Retina (tissue), 1 donor: ENCODE measurements at places on chromosomes 6 and 20.

- no peak for DNase-seq
Measured at GRCh38 chr6:28983838-28984237, 21.3 kb downstream of the ZNF311 start.

GRCh38 chr6:31568537-31568961 is 3.5 kb upstream of the LTA start:
- DNase-seq = no peak

GRCh38 chr6:139251691-139252390 is 40.0 kb downstream of the TXLNB start:
- DNase-seq = no peak

DNA sequence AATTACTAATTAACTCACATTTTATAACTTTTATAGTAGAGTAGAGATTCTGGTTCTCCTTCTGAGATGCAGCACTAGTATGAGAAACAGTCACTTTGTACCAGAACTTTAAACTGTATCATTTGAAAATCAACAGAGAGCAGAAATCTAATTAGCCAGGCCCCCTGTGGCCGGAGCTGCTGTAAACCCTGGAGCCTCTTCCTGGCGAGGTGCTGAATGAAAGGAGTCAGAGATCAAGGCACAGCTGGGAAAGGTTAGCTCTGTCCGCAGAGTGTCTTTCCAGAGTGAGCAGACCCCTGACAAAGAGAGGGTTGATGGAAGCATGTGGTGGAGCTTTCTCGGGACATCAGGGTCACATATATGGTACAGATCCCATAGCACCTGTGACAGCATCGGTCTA is 703.8 kb downstream of the RFPL4B start:
- DNase-seq = no peak

DNA sequence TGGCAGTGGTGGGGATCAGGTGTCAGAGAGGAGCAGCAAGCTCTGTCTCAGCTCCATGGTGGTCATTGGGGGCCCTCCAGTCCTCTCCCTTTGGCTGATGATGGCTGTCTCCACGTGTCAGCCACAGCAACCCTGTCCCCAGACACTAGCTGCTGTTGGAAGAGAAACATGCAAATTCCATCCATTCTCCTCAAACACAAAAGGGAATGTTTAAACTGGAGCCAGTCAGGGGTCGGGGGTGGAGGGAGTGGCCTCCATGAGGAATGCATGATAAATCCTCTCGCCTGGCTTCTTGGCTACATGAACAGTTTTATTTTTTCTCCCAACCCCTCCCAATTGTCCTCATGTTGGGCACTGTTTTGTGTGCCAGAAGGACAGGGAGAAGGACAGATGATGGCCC is 86.4 kb downstream of the EDN3 start:
- DNase-seq = no peak

GRCh38 chr6:15473741-15474161 is 189.1 kb downstream of the DTNBP1 start:
- DNase-seq = no peak

GRCh38 chr6:32969685-32970412 is 1.5 kb downstream of the BRD2 start:
- peak; percentile 90 for DNase-seq

DNA sequence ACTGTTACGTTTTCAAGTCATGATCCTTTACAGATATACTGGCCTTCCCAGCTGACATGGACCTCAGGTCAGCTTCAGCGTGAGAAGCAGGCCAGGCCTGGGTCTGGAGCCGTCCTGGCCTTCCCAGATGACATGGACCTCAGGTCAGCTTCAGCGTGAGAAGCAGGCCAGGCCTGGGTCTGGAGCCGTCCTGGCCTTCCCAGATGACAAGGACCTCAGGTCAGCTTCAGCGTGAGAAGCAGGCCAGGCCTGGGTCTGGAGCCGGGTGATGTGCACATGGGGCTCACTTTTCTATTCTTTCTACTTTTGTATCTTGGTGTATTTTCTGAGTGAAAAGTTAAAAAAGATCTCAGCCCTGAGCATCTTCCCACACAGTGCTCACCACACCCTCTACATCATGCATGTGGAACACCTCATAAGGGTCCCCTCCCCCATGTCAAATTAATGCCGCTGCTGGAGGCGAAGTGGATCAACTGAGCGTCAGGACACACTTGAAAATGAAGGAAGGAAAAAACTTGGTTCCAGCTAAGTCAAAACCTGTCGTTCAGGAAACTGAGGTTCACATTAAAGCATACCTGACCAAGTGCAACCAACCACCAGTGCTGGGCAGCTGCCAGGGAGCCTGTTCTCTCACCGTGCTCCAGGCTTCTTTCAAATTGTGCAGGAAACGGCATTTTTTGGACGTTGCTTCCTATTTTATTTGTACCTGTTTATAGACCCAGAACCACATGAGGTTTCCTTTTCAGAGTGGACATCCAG is 32.2 kb downstream of the KIF25 start:
- DNase-seq = no peak

GRCh38 chr6:90217506-90218127 is 79.0 kb downstream of the BACH2 start:
- no peak for DNase-seq
